A549 treated with RU486 at 1 μM for 4 hours (cell line): ENCODE measurements at places on chromosomes 3 and 15. TPM values are rescaled to one million over a fixed set of nuclear protein-coding genes. Genes with fewer than 3 reads are reported as not detected.

The TPRG1 gene
- total RNA-seq: 0.13 to 0.38 TPM (median 0.25 TPM) in 5 replicates

The NRG4 gene
- total RNA-seq: 0.75 to 1.7 TPM (median 1.1 TPM) in 5 replicates

The IQCH gene
- 1.4 to 3.5 TPM (median 1.5 TPM) in 5 replicates for total RNA-seq

The PFKFB4 gene
- total RNA-seq: 12.5 to 15.7 TPM (median 13.4 TPM) in 5 replicates
